NCI-H1105 (cell line): ENCODE measurements at places on chromosomes 16 and 17.

GRCh38 chr16:57261806-57262205 is 16.7 kb downstream of the ARL2BP start:
- DNase-seq: no peak

- peak; percentile 81 for DNase-seq
These were observed 7.1 kb upstream of the CHD3 start for GRCh38 chr17:7881276-7882054.

GRCh38 chr17:59766491-59766890 is 59.0 kb downstream of the VMP1 start:
- DNase-seq: no peak

DNA sequence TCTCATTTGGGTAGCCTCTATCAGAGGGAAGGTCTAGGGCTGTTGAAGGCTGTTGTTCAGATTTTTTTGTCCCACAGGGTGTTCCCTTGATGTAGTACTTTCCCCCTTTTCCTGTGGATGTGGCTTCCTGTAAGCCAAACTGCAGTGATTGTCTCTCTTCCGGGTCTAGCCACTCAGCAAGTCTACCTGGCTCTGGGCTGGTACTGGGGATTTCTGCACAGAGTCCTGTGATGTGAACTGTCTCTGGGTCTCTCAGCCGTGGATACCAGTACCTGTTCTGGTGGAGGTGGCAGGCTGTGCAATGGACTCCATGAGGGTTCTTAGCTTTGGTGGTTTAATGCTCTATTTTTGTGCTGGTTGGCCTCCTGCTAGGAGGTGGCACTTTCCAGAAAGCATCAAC is 23.3 kb upstream of the CCR7 start:
- DNase-seq: no peak

- no peak for DNase-seq
These were observed 31.5 kb downstream of the MBTPS1 start for GRCh38 chr16:84085271-84085667.

DNA sequence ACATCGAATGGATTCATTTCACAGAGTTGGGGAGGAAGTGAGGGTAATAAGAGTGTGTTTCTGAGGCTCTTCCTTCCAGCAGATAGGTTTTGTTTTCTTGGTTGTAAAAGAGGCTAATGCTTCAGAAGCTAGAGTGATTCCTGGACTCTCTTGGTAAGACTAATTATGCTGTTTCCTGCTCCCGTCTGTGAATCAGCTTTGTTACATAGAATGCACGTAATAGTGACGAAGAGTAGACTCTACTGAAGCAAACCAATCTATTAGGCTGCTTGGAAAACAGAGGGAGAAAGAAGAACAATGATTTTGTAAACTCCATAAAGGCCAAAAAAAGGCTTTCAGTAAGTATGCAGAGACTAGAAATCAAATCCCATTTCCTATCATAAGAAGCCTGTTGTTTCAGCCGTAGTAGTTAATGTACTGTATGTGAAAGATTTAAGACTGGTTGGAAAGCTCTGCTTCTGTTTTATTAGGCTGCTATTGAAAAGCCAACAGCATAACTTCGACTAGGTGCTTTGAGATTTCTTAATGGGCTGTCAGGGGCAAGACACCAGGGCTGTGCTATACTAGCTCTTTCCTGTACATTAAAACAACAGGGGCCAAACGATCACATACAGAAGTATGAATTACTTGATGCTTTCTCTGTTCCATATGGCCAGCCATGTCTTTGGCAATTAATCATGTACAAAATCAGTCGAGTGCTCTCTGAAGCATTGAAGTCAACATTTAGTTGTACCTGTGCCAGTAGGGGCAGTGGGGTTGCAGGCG is 219.0 kb downstream of the FTO start:
- peak; percentile 95 for DNase-seq

DNA sequence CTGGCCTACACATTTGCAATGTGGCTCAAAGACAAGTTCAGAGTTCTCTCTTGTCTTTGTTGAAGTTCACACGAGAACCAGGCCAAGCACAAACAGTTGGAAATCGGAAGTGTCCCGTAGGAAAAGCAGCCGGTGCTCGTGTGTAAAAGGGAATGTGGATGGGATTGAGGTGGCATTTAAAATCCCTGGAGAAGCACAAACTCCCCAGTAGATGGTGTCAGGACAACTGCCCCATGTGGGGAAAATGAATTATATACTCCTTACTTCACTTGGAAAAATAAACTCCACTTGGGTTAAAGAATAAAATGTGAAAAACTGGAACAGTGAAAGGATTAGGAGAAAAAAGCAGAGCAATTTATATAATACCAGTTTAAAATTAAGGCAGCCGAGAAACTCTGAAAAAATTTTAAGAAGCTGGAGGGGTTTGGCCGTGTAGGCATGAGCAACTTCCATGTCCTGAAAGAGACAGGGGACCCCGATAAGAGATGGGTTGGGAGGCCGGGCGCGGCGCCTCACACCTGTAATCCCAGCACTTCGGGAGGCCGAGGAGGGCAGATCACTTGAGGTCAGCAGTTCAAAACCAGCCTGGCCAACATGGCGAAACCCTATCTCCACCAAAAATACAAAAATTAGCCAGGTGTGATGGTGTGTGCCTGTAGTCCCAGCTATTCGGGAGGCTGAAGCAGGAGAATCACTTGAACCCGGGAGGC is 28.1 kb downstream of the CBFA2T3 start:
- no peak for DNase-seq

- no peak for DNase-seq
These were observed 110.8 kb upstream of the CDH5 start for GRCh38 chr16:66255647-66256046.

DNA sequence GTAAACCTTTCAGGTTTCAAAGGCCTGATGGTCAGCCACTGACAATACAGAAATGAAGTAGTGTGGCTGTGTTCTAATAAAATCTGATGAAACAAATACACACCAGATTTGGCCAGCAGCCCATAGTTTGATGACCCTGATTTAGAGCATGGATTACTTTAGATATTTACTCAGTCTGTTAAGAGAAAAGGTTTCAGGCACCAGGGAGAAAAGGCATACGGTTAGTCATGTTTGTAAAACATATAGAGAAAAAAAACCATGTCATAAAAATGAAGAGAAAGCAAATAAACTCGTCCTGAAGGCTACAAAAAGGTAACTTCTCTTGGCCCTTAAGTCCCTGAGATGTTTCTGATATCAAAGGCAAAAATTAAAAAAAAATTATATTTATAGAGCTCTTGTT is 112.1 kb downstream of the ADAMTS18 start:
- DNase-seq: no peak

DNA sequence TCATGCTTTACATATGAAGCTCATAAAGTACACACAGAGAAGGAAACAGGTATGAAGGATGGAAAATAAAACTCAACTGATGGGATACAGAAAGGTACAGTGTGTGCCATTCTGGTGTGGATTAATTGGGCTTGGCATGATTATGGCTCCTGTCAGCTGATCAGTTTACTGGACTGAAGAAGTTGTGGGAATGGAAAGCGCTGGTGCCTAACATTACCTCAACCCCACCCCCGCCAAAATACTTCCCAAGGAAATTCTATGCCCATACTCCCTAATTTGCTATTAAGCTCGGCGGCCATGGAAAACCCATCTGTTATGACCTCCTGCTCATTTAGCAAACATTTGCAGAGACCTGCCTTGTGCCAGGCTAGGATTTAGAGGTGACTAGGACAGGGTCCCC is 16.6 kb upstream of the PMFBP1 start:
- no peak for DNase-seq

DNA sequence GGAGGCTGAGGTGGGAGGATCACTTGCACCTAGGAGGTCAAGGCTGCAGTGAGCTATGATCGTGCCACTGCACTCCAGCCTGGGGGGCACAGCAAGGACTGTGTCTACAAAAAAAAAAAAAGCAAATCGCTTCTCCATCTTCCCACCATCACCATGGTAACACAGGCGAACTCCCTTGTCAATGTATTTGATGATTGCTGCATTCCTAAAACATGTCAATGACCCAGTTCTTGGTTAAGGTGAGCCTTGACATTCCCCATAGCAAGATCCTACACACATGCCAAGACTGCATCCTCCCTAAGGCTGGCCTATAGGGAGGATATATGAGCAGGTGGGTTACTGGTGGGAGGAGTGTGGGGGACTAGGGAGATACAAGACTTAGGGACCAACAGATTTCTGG is 12.2 kb downstream of the CNTNAP1 start:
- DNase-seq: no peak

DNA sequence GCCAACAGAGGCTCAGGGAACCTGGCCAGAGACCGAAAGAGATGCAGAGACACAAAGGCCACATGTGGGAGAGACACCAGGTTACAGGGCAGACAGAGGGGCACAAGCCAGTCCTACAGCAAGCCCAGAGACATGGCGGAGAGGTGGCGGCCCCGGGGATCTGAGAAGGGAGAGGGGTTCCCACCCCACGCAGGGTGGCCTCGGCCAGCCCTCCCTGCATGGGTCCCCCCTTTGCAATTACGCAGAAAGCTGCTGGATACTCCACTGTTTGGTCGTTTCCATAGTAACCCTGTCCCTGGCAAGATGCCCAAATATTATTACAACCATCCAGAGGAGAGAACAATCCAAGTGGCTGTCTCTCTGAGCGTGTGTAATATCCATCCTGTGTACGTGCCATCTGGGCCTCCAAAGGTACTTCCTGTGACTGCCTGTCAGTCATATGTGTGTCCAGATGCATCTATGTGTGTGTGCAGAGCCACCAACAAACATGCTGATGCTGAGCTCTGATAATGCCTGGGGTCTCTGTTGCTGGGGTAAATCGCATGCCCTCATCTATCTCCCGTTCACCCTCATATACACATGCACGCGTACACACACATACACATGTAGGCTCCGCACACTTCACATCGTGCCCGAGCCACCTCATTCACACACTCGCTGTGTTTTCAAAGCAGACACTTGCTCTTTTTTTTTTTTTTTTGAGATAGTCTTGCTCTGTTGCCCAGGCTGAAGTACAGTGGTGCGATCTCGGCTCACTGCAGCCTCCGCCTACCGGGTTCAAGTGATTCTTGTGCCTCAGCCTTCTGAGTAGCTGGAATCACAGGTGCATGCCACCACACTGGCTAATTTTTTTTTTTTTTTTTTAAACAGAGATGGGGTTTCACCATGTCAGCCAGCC is 5.5 kb downstream of the PCGF2 start:
- DNase-seq: peak; percentile 85

- DNase-seq: no peak
These were observed 7.8 kb downstream of the MRPL27 start for GRCh38 chr17:50365165-50365564.

- DNase-seq: no peak
These were observed 39.4 kb upstream of the DHX8 start for GRCh38 chr17:43444223-43445008.
